Activated T-helper 1 cell treated with anti-CD3 and anti-CD28 coated beads, Interleukin-2, amount 50 U/mL, for 16 hours (primary cell): ENCODE measurements at places on chromosomes 13 and 19.

- no peak for DNase-seq
Measured at GRCh38 chr13:106680796-106681472, 113.0 kb upstream of the ARGLU1 start.

- DNase-seq = no peak
Measured at GRCh38 chr13:20778311-20778710, 4.5 kb upstream of the EEF1AKMT1 start.

GRCh38 chr13:24700539-24700938 is 20.3 kb downstream of the ATP12A start:
- DNase-seq = no peak

DNA sequence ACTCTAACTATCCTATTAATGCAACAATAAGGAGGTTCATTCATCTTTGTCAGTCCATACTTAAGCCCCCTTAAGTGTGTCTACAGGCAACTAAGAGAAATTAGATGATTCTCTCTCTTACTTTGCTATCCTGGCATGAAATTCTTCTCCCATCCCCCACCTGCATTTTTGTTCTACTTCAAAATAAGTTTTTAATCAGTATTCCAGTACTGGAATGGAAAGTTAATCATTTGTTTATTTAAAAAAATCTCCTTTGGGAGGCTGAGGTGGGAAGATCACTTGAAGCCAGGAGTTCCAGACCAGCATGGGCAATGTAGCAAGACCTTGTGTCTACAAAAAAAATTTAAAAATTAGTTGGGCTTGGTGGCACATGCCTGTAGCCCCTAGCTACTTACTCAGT is 222.1 kb downstream of the MZT1 start:
- no peak for DNase-seq

- no peak for DNase-seq
Measured at GRCh38 chr13:86462011-86462410, 662.8 kb upstream of the SLITRK6 start.

GRCh38 chr19:38389101-38389925 is 816 bp downstream of the SPRED3 start:
- DNase-seq = no peak

GRCh38 chr19:43460362-43461016 is 4.9 kb downstream of the LYPD3 start:
- no peak for DNase-seq

DNA sequence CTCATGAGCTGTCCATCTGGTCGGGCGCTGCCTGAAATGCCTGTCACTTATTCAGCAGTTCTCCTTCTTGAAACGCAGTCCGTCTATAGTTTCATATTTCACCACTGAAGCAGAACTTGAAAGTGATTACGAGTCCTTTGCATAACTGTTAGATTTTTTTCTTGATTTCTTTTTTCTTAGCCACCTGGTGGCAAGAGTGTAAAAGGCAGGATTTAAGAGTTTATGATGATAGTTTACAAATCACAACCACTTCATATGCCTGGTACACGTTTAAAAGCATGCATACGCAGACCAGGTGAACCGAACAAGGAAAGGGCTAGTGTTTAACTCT is 45.8 kb downstream of the GGACT start:
- no peak for DNase-seq

GRCh38 chr13:38713046-38713445 is 26.2 kb downstream of the FREM2 start:
- no peak for DNase-seq

GRCh38 chr13:26442541-26442940 is 114.9 kb upstream of the WASF3 start:
- no peak for DNase-seq

DNA sequence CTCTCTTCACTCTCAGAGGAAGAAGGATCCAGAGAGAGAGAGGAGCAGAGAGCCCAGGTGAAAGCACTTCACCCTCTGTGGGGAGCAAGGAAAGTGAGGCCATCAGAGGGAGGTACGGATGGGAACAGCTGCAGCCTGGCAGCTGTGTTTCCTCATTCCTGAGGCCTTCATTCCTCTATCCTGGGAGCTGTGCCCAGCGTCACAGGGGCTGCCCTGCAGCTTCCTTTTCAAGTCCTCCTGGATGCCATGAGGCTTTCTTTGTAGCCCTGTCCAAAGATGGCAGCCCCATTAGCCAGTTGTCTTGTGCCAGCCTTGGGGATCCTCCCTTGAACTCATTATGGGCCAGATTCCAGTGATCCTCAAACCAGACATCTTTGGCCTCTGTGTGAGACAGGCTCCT is 76.8 kb upstream of the PCDH8 start:
- no peak for DNase-seq

DNA sequence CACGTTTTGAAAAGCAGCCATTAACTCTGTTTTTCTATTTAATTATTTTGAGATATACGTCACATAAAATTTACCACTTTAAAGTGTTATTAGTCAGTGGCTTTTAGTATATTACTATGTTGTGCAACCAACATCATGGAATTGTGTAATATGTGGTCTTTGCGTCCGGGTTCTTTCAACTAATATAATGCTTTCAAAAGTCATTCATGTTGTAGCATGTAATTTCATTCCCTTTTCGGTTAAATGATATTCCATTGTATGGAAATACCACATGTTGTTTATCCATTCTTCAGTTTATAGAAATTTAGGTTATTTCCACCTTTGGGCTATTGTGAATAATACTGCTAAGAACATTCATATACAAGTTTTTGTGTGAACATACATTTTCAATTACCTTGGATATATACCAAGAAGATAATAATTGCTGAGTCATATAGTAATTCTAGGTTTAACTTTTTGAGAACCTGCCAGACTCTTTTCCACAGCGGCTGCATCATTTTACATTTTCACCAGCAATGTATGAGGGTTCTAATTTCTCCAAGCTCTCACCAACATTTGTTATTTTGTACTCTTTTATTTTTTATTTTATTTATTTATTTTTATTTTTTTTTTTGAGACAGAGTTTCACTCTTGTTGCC is 28.1 kb upstream of the CLDN10 start:
- no peak for DNase-seq

DNA sequence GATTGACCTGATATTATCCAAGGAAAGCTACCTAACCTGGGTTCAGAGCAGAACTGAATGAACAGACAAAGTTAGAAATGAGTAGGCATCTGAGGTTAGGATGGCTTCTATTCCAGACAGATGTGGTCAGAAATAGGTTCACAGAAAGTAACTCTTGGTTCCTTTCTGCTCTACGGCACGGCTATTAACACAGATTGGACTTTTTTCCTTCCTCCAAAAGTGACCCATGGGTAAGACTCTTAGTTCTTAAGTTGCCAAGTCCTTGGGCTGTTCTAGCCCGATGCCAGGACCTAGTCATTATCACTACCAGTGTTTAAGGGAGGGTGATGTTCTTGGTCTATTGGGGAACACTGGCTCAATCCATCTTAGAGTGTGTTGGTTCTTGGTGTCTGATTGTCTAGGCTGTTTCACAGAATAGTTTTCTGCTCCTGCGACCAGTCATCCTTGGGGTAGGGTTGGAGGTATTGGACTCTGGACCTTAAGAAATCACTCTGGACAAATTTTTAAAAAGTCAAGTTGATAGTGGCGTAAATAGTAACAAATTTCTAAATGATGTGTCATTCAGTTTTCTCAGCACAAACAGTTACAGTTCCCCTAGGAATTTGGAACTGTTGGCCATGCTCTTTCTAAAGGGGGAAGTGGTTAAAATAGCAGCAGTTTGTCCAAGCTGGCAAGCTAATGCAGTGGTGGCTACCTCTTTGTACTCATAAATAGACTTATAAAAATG is 60.1 kb upstream of the MYCBP2 start:
- DNase-seq = no peak

DNA sequence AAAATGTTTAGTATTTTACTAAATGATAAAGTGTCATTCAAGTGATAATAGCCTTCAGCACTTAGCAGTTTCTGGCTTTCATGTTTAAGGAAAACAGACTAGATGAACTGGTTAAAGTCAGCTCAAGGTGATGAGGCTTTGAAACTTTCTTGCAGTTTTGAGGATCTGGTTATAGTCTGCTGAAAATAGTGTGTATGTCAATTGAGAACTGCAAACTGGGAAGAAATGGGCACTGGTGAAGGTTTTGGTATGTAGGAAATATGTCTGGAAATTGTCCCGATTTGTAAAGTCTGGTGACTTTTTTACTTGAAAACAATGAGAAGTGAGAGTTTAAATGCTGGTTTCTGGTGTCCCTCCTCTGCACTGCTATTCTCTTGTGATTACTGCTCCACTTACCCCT is 36.8 kb upstream of the SOX21 start:
- DNase-seq = no peak

DNA sequence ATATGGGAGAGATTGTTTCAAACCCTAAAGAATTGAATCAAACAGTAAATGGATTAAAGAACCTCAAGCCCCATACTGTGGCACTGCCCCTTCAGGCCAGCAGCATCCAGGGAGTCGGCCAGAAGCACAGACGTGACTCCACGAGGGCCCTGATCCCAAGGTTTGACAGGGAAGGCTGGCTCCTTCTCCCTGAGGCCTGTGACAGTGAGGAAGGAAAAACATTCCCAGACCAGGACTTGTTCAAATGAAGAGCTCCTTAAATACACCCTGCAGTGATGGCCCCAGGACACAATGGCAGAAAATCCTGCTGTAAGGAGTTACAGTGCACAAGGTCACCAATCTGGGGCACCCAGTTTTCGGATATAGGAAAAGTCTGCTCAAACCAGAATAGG is 91.0 kb downstream of the COL4A1 start:
- no peak for DNase-seq

DNA sequence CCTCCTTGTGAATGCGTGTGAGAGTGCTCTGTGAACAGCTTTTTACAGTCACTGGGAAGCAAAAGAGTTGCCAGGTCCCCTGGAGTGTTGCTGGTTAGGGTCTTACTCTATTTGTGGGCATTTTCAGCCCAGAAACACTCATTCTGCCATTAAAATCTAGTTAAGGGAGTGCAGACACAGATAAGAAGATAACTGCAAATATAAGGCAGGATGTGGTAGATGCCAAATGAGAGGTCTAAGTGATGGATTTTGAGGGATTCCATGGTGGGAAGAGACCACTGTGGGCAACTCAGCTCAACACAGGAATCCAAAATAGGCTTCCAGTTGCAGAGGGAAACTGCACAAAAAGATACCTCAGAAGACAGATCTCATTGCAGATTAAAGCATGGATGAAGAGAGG is 54.5 kb upstream of the KL start:
- DNase-seq = no peak

GRCh38 chr13:48977973-48978372 is 2.3 kb downstream of the FNDC3A start:
- no peak for DNase-seq

GRCh38 chr13:29858667-29859066 is 8.2 kb upstream of the UBL3 start:
- no peak for DNase-seq

DNA sequence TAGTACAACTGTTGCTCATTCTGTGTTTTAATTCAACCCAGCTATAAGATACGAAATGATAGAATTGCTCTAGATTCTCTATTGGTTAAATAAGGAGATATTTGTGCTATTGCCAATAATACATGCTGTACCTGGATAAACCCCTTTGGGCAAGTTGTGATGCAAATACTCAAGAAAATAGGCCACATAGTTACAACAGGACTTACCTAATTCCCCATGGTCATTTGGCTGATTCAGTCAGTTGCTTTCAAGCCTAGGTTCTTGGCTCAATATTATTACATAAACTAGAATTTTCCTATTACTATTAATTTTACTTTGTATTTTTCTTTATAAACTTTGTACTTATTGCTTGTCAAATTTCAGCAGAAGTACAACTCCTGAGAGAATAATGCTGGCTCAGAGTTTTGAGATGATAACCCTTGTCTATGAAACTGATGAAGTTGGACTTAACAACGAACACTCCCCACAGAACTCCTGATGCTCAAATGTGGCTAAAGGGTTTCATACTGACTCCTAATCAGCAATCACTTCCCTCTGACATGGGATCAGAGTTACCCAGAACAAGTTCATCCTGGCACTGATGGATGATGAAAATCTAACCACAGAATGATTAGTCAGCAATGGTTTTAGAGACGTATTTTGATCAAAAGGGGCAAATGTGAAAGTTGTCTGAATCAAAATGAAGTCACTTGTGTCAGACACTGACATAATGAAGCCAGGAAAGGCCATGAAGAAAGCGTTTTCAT is 221.1 kb downstream of the ITGBL1 start:
- DNase-seq = no peak

DNA sequence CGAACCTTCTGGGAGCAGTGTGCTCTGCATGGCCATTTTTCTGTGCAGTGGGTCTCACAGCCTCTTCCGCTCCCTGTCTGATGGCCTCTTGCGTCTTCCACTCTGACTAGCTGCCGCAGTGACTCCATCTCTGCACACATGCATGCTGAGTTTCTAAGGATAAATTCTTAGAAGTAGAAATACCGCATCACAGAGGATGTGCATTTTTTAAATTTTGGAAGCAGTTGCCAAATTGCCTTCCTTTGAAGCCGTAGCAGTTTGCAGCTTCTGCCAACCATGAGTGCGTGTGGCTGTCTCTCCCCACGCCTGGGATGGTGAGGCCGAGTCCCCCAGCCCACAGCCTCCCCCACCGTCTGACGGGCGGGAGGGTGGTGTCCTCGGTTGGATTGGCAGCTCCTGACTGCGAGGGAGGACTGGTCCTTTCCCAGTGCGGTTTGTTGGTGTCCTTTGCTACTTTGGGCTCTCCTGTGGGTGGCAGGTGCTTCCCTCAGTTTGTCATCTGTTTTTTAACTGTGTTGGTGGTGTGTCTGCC is 9.8 kb downstream of the FZR1 start:
- DNase-seq = no peak

DNA sequence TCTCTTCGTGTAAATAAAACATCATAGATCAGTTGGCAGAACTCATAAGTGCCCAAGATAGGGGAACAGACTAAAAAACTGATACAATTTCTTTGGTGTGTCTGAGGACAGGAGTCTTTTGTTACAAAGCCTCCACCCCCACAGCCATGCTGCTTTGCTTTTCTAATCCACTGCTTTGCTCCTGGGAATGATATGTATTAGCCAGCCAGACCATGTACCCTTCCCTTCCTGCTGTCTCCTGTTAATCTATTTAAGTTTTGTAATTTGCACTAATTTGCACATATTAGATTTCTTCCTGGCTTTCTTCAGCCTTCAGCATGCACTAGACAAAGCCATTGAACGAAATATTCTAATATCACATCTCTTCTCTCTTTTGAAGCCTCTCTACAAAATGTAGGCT is 130.5 kb downstream of the MAB21L1 start:
- no peak for DNase-seq

DNA sequence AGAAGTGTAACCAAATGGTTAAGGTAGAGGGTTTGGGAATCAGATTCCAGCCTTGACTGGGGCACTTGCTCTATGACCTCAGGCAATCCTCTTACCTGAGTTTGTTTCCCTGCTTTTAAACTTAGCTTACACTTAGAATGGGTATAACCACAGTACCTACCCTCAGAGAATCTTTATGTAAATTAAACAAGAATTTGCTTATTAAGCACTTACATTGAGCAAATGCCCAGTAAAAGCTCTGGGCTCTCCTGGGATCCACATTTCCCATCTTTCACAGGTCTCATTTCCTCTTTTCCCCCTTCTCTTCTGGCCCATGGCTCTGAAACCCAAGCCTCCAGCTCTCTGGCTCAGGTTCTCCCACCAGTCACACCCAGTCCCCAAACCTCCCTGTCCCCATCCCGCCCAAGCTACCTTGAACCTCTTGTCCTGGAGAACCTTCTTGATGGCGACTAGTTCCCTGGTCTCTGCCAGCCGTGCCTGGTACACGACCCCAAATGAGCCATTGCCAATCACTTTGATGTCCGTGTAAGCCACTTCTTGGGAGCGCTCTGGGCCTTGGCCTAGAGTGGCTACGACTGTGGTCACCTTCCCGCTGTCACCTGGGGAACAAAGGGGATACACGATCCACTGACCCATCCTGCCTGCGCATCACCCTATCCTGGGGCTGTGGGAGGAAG is 2.7 kb downstream of the GSK3A start:
- no peak for DNase-seq
